LNCaP clone FGC (cell line): ENCODE measurements at places on chromosomes 12 and 14.

DNA sequence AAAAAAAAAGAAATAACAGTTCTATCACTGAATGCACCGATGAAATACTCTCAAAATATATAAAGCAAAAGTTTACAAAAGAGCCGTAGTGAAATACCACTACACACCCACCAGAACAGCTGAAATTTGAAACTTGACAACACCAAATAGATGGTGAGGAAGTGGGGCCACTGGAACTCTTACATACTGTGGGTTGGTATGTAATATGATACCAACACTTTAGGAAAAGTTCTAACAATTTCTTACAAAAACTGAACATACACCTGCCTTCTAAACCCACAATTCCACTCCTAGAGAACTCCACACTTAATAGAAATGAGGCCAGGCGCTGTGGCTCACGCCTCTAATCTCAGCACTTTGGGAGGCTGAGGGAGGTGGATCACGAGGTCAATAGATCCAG, 14.1 kb downstream of the EIF5 start:
- DNase-seq, result no peak

- no peak for DNase-seq
Measured at GRCh38 chr14:75249251-75249957, 29.2 kb upstream of the FOS start.

- DNase-seq, result no peak
Measured at GRCh38 chr14:101462726-101463565, 98.3 kb upstream of the DIO3 start.

GRCh38 chr14:89952576-89952975, 2.0 kb downstream of the EFCAB11 start:
- no peak for DNase-seq

DNA sequence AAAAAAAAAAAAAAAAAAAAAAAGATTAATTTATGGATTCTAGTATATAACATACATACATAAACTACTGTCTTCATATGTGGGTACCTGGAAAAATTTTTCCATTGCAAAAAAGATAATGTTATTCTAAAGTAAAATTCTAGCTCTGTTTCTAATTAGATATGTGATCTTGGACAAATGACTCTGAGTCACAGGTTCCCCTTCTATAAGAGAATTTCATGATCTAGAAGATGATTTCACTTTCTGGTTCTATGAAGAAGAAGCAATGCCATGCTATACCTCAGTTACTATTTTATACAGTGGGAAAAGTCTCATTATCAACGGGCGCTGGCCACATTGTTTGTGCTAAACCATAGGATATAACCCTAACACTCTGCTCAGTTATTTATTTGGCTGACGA, 351.3 kb downstream of the ZFP36L1 start:
- no peak for DNase-seq

GRCh38 chr12:31203261-31203660, 122.7 kb downstream of the SINHCAF start:
- DNase-seq, result no peak

GRCh38 chr14:87944987-87945604, 47.9 kb downstream of the GALC start:
- DNase-seq, result peak; percentile 7

- DNase-seq, result no peak
Measured at GRCh38 chr12:46990211-46990610, 89.2 kb upstream of the PCED1B start.

- no peak for DNase-seq
Measured at GRCh38 chr14:100159094-100159864, at the start of gene DEGS2. DEGS2 (minus strand) TSS chr14:100159645; CDS start chr14:100159587, 58 bp downstream.

DNA sequence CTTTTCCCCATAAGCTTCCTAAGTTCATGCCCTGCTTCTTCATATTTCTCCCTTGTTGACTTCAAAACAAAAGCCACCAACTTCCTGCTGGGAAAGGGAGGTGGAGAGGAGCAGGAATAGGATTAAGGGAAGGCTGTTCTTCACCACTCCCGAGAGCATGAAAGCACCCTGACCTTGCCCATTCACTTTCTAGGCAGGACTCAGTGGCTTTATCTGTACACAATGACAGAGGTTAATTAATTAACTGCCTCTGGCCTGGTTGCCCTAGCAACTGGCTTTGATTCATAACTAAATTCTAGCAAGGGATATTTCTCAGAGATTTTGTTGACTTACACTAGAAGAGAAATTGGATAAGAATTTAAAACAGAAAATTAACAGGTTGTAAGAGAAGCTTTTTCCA, 396.8 kb downstream of the RPS29 start:
- no peak for DNase-seq

DNA sequence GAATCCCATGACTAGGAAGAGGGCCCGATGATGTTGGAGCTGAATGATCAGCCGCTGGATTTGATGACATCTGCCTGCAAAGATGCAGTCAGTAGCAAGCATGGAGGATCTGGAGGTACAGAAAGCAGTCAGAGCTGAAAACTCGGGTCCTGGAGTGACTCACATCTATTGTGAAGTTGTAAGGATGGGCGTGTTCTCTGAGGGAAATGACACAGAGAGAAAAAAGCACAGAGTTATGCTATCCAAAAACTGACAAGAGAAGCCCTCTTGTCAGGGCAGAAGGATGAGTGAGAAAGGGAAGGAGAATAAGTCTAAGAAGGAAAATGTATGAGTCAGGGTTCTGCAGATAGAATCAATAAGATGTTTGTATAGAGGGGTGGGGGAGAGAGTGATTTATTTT, 380.4 kb upstream of the CCDC196 start:
- DNase-seq, result no peak

- DNase-seq, result no peak
Measured at GRCh38 chr14:91416744-91417119, 888 bp downstream of the CCDC88C start.

DNA sequence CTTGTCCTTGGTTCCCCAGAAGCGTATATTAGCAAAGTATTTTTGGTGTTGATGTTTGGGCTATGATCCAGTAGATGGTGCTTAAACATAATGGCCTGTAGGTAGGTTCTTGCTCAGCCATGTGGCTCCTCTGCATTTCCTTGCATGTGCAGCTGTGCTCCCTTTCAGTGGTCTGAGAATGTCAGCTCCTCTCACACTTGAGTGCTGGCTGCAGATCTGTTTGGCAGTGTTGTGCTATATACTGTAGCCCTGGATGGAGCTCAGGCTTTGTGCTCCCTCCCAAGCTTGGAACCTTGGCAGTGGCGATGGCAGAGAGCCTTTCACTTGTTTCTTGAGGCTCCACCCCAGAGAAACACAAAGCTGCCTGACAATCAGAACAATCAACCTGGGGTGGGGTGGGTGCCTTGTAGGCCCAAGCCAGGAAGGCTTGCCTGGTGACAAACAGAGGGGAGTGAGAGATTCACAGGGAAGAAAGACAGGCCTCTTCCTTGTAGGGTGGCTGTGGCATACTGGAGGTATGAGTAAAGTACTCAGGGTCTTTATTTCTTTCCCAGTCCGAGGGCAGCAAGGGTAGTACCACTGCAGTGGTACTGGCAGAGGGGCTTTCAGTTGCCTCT, 255.3 kb downstream of the RAD51B start:
- no peak for DNase-seq

GRCh38 chr12:33115716-33116115, 219.1 kb upstream of the PKP2 start:
- DNase-seq, result no peak

DNA sequence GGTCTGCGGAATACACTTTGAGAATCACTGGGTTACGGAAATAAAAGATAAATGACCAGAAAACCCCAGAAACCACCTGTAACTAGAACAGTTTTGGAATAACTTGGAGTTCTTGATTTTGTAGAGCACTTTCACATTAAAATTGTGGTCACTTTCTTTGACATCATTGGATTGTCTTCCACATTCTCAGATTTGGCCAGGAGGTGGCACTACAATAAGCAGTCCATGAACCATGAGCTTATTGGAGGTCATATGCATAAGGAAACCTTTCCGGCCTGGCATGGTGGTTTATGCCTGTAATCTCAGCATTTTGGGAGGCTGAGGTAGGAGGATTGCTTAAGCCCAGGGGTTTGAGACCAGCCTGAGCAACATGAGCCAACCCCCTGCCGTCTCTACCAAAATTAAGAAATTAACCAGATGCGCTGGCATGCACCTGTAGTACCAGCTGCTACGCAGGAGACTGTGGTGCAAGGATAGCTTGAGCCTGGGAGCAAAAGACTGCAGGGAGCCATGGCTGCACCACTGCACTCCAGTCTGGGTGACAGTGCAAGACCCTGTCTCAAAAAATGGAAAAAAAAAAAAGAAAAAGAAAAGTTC, 107.7 kb upstream of the CAND1 start:
- no peak for DNase-seq

- no peak for DNase-seq
Measured at GRCh38 chr12:21521541-21521940, 4.6 kb upstream of the SPX start.

- no peak for DNase-seq
Measured at GRCh38 chr12:88192426-88192825, 50.3 kb downstream of the TMTC3 start.

- DNase-seq, result no peak
Measured at GRCh38 chr12:127750076-127750840, 516.7 kb upstream of the TMEM132C start.

GRCh38 chr12:6065131-6065862, 59.2 kb downstream of the VWF start:
- no peak for DNase-seq

DNA sequence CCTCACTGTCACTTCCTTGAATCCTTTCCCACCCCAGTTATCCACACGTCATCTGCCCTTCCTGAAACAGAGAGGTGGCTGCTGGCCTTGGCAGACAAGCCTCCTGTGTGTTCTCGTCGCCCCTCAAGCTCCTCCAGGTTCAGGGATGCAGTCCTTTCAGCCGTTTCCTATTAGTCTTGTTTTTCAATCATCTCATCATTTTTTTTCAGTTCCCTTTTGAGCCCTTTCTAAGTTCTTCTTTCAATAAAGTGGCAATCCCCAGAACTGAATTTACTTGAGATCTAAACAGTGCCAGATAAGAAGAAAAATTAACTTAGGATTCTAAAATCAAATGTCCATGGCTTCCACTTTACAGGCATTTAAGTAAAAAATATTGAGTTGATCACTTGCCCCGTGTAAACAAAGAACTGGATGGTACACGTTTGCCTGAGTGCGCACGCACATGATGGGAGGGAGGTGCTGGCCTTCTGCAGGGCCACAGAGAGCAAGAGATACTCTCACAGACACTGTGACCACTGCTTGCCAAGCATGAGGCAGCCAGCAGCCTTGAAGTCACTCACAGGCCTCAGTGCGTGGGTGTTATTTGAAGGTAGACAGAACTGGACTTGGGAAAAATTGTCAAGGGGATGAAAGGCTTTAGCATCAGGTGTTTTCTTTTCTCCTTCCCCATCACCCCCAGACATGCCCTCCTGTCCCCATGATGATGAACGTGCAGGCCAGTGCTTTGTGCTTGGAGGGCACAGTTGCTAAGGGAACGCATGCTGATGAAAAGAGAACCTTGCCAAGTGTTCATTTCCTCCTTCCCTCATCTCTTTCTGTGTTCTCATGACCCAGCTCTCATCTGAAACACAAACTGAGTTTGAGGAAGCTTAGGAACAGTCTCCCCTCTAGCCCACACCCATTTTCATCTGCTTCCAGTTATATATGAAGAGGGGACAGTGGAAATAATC, 408.3 kb downstream of the EGLN3 start:
- no peak for DNase-seq

GRCh38 chr12:28086521-28087155, 103.6 kb upstream of the CCDC91 start:
- no peak for DNase-seq

DNA sequence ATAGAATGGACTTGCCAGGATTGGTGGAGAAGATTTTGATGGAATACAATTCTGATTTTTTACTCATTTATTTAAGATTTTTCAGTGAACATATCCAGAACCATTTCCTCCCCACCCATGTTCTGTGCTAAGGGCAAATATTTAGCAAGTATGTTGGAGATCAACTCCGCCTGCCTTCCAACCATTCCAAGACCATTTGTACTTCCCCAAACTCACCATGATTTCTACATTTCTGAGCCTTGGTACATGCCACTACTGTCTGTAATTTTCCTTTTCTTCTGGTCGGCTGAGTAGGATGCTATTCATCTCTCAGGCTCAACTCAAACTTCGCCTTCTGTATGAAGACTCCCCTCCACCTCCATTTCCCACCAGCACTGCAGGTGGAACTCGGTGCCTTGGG, 150.6 kb downstream of the NTF3 start:
- DNase-seq, result no peak

DNA sequence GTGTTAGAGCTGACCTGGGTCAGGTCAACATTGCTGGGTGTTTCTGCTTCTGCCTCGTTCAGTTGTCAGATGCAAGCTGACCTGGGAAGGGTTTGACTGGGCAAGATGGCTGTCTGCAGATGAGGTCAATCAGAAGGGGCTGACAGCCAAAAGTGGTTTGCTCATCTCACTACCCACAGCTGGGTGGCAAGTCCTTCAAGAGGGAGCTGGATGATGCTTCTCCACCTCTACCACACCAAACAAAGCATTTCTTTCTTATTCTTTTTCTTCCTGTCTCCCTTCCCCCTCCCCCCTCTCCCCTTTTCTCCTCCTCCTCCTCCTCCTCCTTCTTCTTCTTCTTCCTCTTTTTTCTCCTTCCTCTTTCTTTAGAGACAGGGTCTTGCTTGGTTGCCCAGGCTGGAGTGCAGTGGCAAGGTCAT, 268.2 kb upstream of the PLEKHG7 start:
- DNase-seq, result no peak

DNA sequence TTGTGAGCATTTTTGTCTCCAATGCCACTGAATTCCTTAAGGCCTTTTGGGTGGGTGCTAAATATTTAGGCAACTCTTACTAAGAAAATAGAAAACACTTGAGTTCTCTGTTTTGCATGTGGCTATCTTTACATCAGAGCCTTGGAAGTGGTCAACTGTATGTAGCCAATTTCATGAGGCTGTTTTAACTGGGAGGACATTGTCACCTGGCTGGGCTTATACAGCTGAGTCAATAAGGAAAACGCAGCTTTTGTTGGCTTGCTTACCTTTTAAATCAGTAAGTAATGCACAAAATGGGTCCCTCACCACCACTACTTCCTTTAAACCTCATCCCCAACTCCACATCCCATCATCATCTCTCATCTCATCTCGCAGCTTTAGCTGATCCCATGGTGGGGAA, 194.3 kb downstream of the RGS6 start:
- DNase-seq, result peak; percentile 83

GRCh38 chr14:78737601-78738000, 567.4 kb downstream of the NRXN3 start:
- DNase-seq, result no peak

GRCh38 chr12:99253068-99253467, 394.5 kb upstream of the GARIN6 start:
- DNase-seq, result no peak

DNA sequence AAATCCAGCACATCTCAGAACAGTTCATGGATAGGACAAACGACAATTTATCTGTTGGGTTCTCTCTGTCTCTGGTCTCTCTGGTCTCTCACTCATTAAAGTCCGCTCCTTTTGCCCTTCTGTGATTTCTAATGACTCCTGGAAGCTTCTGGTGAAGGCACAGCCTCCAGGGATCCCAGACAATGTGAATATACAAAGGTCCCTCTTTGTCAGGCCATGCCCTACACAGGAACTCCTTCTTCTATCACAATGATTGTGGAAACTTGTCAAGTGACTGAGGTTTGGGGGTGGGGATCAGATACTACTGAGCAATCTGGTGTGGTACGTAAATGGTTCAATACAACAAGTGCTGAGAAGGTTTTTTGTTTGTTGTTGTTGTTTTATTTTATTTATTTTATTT, 42.7 kb upstream of the CDK17 start:
- DNase-seq, result no peak
